CD4-positive, alpha-beta T cell (primary cell): ENCODE measurements at places on chromosomes 11 and 22.

DNA sequence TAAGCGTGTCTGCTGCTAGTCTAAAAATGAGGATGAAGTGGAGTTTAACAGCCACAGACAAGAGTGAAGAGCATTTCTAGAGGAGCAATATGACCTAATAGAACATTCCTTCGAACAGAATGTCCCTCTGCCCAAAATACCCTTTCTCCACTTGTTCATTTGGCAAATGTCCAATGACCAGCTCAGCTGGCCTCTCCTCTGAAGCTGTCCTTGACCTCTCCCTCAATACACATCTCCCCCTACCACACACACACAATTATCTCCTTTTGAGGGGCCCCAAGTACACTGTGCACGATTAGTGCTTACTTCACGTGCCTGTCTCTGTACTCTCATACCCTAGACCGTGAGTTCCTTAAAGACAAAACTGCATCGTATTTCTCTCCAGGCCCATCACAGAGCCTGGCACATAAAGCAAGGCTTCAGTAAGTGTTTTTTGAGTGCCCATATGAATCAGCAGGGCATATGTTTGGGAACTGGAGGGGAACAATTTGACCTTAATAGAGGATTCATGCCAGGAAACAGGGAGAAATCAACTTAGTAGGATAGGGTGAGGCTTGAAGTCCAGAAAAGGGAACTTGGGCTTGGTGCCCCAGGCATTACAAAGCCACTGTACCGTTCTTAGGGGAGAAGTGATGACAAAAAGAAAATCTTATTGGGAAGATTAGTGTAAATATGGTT lies 18.1 kb upstream of the NCAM1 start:
- DNase-seq: no peak

- no peak for DNase-seq
Observed at GRCh38 chr11:70278994-70279393, 8.5 kb downstream of the PPFIA1 start.

DNA sequence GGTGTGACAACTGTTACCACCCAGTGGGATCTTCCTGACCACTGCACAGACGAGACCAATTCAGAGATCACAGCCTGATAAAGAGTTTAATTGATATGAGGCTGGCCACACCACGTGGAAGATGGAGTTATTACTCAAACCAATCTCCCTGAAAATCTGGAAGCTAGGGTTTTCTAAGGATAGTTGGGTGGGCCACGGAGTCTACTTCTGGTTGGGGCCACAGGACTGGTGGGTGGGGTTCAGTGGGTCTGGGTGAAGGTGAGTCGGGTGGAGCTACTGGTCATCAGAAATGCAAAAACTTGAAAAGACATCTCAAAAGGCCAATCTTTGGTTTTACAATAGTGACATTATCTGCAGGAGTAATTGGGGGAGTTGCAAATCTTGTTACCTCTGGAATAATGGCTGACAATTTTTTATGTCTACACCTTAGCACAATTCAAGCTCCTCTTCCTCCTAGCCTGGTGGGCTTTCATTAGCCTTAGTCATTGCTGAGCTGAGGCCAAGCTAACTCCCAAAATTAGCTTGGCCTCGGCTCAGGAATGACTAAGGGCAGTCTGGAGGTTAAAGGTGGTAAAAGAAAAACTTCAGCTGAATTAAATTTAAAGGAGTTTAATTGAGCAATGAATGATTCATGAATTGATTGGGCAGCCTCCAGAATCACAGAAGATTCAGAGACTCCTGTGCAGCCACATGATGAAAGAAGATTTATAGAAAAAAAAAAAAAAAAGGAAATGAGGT lies 13.1 kb downstream of the C11orf96 start:
- no peak for DNase-seq

DNA sequence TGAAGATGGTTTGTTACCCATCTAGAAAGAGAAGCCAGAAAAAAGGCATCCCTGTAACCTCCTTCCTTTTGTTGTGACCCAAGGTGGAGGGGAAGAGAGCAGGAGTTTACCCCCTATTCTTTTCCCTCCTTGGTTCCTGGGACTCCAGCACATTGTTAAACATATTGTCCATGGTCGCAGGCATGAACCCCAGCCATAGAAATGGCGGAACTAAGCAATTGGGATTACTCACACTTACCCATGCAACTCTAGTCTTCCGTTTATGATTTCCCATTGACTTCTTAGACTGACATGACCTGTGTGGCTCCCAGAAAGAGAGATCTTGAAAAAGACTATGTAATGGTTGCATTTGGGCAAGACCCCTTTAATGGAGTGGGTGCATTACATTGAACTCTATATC lies 45.4 kb downstream of the OR4C46 start:
- DNase-seq: no peak

DNA sequence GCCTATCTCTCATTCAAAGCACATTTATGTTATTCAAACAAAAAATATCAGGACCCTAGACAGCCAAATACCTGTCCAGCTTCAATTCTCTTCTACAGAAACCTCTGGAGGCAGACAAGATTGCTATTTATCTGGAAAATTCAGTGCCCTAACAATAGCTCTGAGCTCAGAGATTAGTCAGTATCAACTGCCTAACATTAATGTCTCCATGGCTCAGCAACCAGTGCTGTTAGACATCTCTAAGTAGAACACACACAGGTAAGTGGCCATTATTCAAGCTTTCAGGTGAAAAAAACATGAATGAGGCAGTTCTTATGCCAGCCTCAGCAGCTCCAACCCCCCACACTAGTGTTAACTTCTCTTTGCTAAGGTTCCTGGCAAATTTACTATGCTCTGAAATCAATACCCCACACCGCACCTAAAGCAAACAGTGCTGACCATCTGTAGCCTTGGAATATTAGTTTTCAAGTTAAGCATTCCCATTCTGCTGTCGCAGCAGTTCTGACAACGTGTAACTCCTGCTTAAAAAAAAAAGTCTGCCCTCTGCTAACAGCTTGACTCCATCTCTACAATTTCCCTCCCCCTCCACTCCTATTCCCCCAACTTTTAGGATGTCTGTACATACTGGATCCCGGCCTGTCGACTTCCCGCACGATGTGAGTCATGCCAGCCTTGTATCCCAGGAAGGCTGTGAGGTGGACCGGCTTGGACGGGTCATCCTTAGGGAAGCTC lies 1.5 kb downstream of the RPL3 start:
- no peak for DNase-seq

- no peak for DNase-seq
Observed at GRCh38 chr11:334264-334994, 13.8 kb upstream of the IFITM3 start.
